ENCODE measurements at places on chromosomes 6 and 20.

GRCh38 chr6:36263390-36264000 lies 6.4 kb upstream of the PNPLA1 start:
- DNase-seq, result no peak

- no peak for DNase-seq
Observed at GRCh38 chr20:21322083-21322710, 19.1 kb downstream of the XRN2 start.

DNA sequence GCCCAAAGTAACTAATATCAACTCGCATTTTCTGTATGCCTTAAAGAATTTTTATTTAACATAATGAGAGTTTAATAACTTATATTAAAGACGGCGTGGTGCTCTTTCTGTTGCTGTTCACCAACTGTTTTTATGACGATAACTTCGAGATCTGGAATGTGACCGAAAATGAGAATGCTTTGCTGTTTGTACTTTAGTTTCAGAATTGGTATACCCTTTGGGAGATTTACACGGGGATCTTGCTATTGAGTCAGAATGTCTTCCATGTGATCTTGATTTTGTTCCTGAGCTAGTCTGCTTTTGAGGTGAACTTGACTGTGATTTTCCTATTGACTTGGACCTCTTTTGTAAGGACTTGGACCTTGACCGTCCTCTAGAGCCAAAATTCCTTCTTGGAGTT lies 17.9 kb downstream of the PNRC1 start:
- no peak for DNase-seq

- no peak for DNase-seq
Observed at GRCh38 chr6:30821862-30822784, 62.2 kb upstream of the DDR1 start.

DNA sequence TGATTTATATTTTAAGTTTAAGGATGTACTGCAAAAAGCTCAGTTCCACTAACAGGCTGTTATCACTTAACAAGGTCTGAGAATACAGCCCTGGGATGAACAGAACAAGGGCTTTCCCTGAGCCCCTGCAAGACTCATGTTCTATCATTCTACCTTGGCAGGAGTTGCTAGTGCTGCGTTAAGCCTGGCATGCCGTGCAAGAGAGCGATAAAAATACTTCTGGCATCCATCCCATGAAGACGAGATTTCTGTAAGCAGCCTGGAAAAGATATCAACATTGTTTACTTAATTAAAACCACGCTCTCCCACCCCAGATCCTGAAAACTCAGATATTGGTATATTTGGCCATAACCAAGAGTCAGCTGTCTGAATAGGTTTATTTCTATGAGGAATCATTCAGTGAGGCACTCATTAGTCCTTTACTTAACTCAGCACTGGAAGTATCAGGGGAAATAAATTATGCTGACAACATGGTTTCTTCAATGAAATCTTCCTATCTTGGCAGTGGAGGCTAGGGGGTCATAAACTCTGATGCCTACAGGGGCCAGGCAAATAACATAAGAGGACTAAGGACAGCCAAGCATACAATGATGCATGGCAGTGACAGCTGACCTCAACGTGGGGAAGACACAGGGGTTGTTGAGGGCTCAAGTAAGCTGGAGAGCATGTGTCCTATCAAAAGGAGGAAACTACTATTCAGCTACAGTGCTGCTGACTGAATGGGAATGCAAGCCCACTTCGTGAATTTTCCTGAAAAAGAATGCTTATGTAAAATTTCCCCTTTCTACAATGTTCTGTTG lies 37.6 kb upstream of the LYRM2 start:
- no peak for DNase-seq

DNA sequence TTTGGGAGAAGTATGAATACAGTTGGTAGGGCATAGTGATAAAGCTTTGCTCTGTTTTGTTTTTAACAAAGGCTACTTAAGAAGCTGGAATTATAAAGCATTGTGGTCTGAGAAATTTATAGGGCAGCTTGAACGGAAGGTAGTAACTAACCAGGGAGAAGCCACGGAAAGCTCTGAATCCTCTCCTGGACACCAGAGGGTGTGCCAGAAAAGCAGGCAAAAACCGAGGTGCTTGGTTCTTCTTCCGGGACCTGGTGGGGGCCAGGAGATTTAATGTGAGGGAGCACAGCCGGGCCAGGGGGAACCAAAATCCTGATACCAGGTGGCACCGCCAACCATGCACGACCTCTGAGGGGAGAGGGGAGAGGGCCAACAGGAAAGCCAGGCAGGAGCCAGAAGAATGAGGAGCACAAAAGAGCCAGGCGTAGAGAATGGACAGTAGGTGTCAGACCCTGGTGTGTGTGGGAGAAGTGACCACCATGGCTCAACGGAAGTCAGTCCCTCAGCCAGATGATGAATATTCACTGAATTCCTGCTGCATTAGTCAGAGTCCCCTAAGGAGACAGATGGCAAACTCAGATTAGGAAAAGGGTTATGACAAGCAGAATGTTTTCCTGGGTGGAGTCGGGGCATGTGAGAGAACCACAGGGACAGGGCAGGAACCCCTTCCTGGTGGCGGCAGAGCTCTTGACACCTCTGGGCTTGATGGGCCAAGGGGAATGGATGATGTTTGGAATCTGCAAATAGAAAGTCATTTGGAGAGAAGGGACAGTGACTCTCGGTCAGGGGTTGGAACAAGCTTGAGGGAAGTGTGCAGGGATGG lies 262.3 kb downstream of the ZNF217 start:
- no peak for DNase-seq

DNA sequence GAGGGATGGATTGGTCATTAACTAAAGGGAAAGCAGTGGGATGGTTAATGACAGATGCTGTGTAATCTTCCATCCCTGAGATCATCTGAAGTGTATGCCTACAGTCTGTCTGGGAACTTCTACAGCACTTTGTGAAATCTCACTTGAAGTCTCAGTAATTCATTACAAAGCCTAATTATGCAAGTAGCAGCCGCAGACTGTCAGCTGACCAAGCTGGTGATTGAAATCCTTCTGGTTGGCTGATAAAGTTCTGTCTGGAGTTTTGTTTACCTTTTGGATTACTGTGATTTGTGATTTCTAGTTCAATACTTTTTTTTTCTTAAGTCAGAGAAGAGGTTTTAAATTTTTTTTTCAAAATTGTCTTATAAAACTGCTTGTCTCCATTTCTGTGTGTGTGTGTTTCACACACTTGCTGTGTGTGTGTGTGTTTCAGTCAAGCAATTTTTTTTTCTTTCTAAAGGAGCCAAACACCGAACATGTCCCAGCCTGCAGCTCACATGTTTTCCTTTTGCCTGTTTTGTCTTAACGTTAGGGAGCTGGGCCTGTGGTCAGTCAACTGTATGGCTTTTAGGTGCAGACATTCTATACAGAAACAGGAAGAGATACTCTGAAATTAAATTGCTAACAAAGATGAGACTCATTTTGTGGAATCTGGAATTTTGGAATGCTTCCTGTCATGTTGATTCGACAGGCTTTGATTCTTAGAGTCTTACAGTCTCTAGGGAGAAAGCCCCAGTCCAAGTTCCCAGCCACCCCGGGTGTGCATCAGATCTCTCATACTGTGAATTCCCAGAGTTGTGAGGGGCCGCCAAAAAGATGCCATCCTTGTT lies 28.5 kb upstream of the ADGRF4 start:
- DNase-seq, result no peak

- no peak for DNase-seq
Observed at GRCh38 chr20:54648421-54649142, 173.2 kb downstream of the DOK5 start.

DNA sequence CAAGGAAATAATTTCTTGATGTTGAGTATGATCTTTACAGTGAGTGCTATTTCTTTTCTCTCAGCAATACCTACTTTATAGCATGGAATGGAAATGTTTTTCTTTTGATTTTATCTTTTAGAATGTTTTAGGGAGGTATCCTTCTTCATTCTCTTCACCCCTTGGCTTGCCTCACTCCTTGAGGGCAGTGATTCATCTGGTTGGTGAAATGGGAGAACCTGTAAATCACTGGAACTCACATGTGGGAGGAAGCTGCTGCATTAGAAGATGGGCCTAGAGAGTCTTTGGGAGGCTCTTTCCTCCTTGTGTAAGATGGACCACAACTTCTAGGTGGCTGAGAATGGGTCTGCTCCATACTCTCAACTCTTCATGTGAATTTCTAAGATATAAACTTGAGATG lies 244.8 kb upstream of the SYNCRIP start:
- no peak for DNase-seq

DNA sequence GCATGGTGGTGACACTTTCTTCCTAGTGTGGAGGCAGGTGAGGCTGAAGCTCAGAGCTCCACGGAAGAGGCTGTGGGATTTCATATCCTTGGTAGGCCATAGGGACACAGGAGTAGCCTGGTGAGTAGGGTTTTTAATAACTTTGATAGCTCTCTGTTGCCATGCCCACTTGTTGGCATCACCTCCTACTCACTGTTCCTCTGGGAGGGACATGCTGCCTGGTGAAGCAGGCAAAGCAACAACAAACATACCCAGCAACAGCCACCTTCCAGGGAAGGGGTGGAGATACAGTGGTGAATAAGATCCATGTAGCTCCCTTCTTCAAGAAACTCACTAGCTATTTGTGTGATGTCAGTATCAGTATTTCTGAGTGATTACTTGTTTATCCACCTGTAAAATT lies 285.4 kb downstream of the CLIC5 start:
- DNase-seq, result no peak

GRCh38 chr20:14009208-14009607 lies 13.9 kb downstream of the MACROD2 start:
- no peak for DNase-seq
